ENCODE measurements at places on chromosomes 7 and 10.

- no peak for DNase-seq
These were observed 202.4 kb downstream of the BICC1 start for GRCh38 chr10:58715061-58715460.

DNA sequence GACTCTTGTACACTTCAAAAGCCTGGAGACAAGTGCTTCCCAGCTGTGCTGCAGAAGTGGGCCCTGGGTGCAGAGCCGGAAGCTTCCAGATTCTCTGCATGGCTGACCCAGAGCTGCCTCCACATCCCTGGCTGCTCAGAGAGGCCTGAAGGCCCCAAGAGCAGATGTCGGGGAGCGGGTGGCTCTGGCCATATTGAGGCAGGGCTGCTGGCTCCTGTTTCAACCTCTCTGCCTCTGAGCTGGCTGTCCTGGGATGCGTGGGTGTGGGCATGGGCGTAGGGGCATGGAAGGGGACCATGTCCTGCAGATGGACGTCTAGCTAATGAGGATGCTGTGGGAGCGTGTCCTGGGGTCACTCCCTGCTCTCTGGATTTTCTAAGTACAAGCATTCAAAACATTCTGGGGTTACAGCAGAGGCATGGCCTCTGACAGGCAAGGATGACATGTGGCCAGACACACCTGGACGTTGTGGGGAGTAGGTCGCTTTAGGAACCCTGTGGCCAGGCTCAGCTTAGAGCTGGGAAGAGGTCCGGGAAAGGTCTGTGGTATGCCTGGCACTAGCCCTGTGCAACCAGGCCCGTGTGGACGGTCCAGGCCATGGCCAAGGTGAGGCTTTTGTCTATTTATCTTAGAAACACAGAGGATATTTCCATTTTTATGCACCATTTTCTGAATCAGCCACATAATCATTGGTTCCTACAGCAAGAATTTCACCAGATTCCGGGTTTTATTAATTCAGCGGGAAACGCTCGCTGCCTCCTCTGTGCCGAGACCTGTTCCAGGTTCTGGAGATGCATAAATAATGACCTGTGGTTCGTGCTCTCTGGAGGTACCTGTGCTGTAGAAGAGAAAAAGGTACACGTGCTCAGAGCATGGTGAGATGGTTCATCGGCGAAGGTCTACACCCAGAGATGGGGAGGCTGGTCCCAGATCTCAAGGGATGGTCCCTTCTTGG, 361.1 kb downstream of the GLRX3 start:
- DNase-seq: no peak

- DNase-seq: no peak
These were observed 49.5 kb upstream of the ZPBP start for GRCh38 chr7:50142425-50143017.

DNA sequence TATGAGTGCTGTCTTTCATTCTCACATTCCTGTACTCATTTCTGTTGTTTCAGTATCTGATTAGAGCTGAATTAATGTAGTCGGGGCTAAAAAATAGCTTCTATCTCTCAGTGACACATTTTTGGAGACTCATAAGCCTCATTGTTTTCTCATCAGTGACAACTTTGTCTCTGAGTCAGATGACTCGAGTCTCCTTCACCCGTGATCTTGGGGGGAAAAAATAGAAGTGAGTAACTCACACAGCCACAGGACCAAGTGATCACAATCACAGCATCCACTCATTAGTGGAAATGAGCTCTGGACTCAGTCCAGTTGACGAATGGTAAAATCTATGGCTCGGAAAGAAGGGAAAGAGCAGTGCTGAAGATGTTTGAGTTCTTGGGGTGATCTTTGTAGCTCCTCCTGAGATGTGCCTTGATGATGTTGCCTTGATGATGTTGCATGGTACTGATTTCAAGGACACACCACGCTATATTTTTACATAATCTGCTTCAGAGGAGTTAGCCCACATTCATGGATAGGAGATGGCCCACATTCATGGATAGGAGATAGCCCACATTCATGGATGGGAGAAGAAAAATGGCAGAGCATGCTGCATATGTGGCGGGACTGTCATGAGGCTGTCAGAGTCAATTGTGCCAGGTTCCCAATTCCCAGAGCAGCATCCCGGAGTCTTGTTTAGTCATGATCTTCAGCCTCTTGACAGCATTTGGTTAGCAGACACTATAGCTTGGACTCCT, 214.7 kb downstream of the CELF2 start:
- no peak for DNase-seq

- no peak for DNase-seq
These were observed 113.7 kb downstream of the RGS10 start for GRCh38 chr10:119428789-119429188.

- no peak for DNase-seq
These were observed 858 bp downstream of the CCDC136 start for GRCh38 chr7:128792471-128793180.

- DNase-seq: no peak
These were observed 63.1 kb downstream of the VWA2 start for GRCh38 chr10:114301951-114302710.

GRCh38 chr7:46583656-46584055, 662.6 kb upstream of the IGFBP3 start:
- DNase-seq: no peak

Data from NCI-H187 treated with DMSO at 0.1 percent for 48 hours (cell line).